ENCODE measurements at places on chromosomes 4 and X. TPM values are rescaled to one million over a fixed set of nuclear protein-coding genes. Genes with fewer than 3 reads are reported as not detected.

- peak; percentile 15 for DNase-seq
- H3K4me1 ChIP-seq, result peaks cover 19% of the 10 kb centered on the region
- peak overlapping the region; percentile 60 for H3K27ac ChIP-seq
These were observed 63.6 kb downstream of the SPINK2 start for GRCh38 chr4:56757821-56758411.

GRCh38 chr4:98664959-98665358 lies 6.5 kb upstream of the TSPAN5 start:
- no peaks in the 10 kb centered on the region for H3K27me3 ChIP-seq
- no peak overlapping the region for H3K4me3 ChIP-seq

GRCh38 chr4:102219129-102219528 lies 126.2 kb downstream of the SLC39A8 start:
- no peak overlapping the region for H3K4me3 ChIP-seq
- no peaks in the 10 kb centered on the region for H3K36me3 ChIP-seq
- no peak overlapping the region for H3K27ac ChIP-seq

DNA sequence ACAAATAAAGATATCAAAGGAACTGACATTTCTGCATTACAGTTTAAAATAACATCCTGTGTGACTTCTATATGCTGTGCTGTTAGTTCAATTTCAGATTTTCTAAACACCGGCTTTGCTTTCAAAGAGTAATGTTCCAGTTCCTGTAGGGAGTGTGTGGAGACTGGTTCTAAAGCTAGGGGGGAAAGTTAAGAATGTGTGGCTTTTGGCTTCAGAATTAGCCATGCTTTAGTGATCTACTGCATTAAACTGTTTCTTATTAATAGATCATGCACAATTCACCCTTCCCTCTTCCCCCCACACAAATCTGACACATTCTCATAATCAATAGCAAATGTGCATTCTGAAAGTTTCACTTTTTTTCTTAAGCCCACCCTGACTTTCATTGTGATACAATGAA lies 32.0 kb upstream of the DKK2 start:
- H3K36me3 ChIP-seq, result no peaks in the 10 kb centered on the region
- DNase-seq, result no peak
- no peak overlapping the region for H3K27ac ChIP-seq
- H3K27me3 ChIP-seq, result no peaks in the 10 kb centered on the region
- no peak overlapping the region for H3K4me3 ChIP-seq

DNA sequence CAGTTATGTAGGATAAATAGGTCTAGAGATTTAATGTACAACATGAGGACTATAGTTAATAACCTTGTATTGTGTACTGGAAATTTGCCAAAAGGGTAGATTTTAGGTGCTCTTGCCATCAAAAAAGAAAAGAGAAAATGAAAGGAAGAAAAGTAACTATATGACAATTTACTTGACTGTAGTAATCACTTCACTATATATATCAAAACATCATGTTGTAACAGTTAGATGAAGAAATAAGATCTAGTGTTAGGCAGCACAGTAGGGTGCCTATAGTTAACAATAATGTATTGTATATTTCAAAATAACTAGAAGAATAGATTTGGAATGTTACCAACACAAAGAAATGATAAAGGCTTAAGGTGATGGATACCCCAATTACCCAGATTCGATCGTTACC lies 35.9 kb upstream of the AP1S2 start:
- no peaks in the 10 kb centered on the region for H3K27me3 ChIP-seq
- H3K4me1 ChIP-seq, result no peaks in the 10 kb centered on the region
- H3K36me3 ChIP-seq, result no peaks in the 10 kb centered on the region

GRCh38 chr4:76952656-76953582 lies 3.4 kb downstream of the SEPTIN11 start:
- H3K27me3 ChIP-seq, result no peaks in the 10 kb centered on the region
- no peak for DNase-seq
- peaks cover 42% of the 10 kb centered on the region for H3K4me1 ChIP-seq
- H3K36me3 ChIP-seq, result no peaks in the 10 kb centered on the region

GRCh38 chrX:9456250-9457074 lies 8.4 kb upstream of the TBL1X start:
- no peaks in the 10 kb centered on the region for H3K36me3 ChIP-seq
- DNase-seq, result peak; percentile 43
- no peak overlapping the region for H3K27ac ChIP-seq
- no peak overlapping the region for H3K4me3 ChIP-seq
- H3K27me3 ChIP-seq, result no peaks in the 10 kb centered on the region

DNA sequence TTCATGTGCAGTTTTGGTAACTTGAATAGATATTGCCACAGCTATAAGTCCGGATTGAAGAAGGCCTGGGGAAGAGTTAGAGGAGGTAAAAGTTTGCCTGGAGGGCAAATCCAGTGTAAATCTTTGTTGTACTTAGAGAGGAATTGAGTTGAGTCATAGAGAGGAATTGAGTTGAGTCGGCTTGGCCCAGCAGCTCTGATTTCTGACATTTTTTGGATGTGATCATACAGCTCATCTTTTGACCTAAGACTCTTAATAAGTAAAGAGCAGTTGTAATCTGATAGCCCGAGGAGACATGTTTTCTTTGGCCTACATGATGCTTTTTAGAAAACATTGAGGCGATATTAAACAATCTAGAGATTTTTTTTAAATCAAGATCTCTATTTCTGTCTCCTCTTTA lies 3.9 kb downstream of the KIT start:
- no peak overlapping the region for H3K4me3 ChIP-seq
- no peaks in the 10 kb centered on the region for H3K36me3 ChIP-seq
- no peak overlapping the region for H3K27ac ChIP-seq
- no peak for DNase-seq

GRCh38 chr4:16817286-16817685 lies 81.2 kb downstream of the LDB2 start:
- no peak overlapping the region for H3K27ac ChIP-seq
- DNase-seq, result no peak
- H3K36me3 ChIP-seq, result no peaks in the 10 kb centered on the region
- H3K4me3 ChIP-seq, result no peak overlapping the region

DNA sequence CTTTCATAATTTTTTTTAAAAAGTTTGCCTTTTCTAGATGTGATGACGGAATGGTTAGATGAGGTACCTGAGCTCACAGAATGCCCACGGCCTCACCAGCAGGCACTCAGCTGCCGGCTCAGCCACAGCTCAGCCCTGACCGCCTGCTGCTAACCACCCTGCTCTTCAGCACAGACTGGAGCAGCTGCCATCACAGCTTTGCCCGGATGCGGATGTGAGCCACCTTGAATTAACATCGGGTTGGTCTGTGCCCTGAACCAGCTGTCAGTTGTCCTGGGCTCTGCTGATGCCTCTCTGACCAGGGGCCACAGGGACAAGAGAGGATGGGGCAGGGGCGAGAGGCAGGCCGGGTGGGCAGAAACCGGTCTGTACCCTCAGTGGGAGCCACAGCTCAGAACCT lies 93.3 kb downstream of the HMX1 start:
- no peak overlapping the region for H3K27ac ChIP-seq
- DNase-seq, result no peak
- no peaks in the 10 kb centered on the region for H3K27me3 ChIP-seq

The USP27X gene
- total RNA-seq, result not detected

The EPHA5 gene
- not detected for total RNA-seq

The AVPR2 gene
- 4.8 TPM for total RNA-seq

The NAT8L gene
- total RNA-seq, result not detected

The ASMT gene
- 37.5 TPM for total RNA-seq

The DCLK2 gene
- 34.2 TPM for total RNA-seq

The SOWAHD gene
- not detected for total RNA-seq
